ENCODE measurements at places on chromosomes 5 and 9.

GRCh38 chr9:2228132-2228531 lies 213.0 kb downstream of the SMARCA2 start:
- peak; percentile 32 for DNase-seq

GRCh38 chr5:180785794-180786221 lies 16.8 kb downstream of the MGAT1 start:
- no peak for DNase-seq

GRCh38 chr5:146920351-146920881 lies 41.9 kb upstream of the PPP2R2B start:
- no peak for DNase-seq

DNA sequence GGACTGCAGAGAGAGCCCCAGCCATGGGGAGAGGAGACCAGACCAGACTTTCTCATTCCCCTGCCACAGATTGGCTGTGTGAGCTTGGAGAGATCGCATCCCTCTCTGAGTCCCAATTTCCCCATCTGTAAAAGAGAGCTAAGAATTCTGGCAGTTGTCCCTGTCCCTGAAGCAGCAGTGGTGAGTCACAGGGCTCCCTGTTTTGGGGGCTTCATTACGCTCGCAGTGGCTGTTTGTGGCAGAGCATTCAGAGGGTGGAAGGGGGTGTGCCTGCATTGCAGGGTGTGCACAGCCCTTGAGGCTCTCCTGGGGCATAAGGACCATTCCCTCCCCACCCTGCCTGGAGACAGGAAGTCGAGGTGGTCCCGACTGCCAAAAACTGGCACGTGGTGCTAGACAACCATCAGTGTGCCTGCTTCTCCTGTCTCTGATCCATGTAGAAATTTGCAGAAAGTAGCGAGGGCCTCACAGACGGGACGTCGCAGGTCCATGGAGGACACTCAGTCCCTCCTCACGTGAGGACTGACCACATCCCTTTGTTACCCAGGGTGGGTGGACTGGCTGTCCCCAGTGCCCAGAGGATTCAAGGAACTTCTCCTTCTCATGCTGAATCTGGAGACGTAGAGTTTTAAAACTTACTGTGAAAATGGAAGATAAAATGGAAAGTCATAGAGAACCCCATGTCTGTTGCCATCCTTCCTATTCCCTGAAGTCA lies 35.3 kb downstream of the HRH2 start:
- no peak for DNase-seq

DNA sequence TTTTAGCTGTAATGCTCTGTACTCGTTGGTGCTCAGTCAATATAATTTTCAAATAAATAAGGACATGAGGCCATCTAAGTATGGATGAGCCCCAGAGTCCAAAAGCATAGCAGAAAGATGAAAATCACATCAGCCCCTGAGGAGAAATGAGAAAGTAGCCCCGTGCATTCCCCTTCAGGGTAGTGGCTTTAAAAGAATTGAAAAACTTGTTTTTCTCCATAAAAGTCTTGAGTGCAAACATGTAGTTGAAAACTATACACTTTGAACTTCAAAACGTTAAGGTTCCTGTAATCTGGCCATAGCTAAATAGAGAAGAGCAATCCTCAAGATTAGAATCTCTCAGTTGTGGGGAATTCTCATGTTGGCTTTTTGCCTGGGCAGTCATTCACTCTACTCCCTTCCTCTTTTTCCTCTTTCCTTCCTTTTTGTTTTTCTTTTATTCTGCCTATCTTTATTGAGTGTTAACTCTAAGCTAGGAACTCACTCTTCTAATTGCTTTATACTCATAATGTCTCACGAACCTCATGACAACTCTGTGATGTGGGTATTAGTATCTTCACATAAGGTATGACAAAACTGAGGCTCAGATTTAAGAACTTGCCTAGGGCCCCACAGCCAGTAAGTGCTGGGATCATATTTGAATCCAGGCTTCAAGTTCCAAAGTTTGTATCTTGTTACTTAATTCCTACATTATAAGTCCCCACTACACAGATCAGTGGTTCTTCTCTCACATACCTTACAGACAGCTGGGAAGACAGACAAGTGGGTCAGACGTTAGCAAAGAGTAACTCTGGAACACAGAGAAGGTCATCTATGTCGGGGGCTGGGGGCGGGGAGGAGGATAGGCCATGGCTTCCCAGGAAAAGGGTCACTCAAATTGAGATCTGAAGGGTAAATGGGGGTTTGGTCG lies 46.4 kb upstream of the ABCA1 start:
- no peak for DNase-seq

GRCh38 chr9:115080242-115080641 lies 37.7 kb downstream of the TNC start:
- no peak for DNase-seq

DNA sequence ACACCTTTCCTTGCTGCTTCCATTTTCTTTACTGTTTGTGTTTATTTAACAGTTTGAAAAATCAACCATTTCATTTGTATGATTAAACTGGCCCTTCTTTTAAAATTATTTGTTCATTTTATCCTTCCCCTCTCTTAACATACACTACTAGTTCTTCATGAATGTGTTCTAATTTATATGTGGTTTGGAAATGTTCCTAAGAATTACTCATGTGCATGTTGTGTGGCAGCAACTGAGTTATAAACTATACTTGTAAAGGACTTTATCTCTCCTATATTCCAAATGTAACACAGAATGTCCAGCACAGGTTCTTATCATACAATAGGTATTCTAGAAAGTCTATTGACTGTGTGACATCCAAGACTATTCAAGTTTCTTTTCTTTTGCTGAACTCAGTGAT lies 358.2 kb upstream of the MEF2C start:
- DNase-seq, result no peak

DNA sequence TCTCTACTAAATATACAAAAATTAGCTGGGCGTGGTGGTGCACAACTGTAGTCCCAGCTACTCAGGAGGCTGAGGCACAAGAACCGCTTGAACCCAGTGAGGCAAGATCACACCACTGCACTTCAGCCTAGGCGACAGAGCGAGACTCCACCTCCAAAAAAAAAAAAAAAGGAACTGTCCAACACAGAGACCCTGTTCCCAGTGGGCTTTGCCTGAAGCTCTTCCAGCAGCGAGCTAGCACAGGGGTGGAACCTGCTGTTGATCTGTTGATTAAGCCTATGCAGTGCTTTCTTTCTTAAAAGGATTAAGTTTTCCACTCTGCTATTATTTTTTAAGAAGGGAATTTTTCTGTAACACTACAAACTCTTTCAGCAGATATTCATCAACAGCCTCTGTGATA lies 171.0 kb upstream of the TUT7 start:
- no peak for DNase-seq

DNA sequence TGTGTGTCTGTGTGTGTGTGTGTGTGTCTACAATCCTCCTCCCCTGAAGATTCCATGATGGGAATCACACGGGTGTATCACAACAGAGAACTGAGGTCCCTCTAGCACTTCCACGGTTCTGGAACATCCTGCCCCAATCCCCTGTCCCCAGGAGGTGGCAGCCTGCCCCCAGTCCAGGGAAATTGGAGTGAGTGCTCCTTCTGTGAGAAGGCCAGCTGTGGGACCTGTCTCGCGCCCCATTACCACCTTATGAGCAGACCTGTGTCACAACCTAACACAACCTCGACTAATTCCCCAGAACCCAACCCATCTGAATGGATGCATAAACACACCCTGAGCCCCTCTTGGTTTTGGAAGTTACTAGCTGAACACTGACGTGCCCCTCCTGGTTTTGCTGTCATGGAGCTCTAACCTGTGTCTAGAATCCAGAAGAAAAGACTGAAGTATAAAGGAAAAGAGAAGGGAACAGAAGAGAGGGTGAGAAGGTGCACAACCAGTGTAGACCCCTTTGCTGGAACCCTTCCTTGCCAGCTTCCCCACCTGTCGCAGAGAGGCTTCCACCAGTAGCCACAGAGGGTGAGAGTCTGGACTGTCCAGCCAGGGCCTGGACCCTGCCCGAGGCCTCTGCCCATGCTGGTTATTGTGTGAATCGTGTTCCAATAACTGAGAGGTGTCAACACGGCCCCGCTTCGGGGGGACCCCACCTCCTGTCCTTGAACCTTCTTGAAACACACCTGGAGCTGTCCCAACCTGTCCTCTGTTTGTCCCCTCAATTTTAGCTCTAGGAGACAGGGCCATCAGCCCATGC lies 3.4 kb downstream of the BTNL9 start:
- peak; percentile 12 for DNase-seq

DNA sequence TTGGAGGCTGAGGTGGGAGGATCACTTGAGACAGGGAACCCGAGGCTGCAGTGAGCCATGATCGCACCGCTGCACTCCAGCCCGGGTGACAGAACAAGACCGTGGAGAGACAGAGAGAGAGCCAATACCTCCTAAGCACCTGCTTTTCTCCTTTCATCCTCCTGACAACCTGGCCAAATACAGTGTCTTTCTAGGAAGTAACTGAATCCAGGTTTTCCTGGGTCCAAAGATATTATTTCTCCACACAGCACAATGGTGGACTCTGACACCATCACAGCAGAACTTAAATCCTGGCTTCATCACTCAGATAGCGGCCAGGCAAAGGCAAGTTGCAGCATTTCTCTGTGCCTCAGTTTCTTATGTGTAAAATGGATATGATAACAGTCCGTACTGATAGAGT lies 21.9 kb downstream of the DUSP1 start:
- no peak for DNase-seq

DNA sequence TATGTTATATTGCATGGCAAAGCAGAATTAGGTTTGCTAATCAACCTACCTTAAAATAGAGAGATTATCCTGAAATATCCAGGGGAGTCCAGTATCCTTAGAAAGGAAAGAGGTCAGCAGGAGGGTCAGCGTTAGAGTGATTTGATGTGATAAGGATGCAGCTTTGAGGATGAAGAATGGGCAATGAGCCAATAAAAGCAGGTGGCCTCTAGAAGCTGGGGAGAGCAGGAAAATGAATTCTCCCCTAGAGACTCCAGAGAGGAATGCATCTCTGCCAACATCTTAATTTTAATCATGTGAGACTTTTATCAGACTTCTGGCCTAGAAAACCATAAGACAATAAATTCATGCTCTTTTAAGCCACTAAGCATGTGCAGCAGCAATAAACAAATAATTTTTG lies 65.7 kb upstream of the SYK start:
- DNase-seq, result no peak

DNA sequence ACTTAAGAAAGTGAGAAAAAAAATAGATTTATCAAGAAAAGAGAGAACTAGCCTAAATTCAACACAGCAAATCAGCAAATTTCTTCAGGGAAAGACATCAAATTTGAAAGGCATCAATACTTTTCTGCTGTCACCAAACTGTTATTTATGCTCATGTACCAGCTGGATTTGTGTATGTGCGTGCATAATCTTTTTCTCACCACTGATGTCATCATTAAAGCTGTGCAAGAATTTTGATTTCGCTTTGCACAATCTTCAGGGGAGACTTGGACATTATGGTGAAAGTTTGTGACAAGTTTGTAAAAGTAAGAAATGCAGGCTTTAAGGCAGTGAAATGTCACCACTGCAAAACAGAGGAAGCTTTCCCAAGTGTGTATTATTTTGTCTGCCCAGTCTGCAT lies 215.4 kb downstream of the SLF1 start:
- no peak for DNase-seq

- DNase-seq, result no peak
Observed at GRCh38 chr9:136229096-136230065, 16.2 kb downstream of the QSOX2 start.

DNA sequence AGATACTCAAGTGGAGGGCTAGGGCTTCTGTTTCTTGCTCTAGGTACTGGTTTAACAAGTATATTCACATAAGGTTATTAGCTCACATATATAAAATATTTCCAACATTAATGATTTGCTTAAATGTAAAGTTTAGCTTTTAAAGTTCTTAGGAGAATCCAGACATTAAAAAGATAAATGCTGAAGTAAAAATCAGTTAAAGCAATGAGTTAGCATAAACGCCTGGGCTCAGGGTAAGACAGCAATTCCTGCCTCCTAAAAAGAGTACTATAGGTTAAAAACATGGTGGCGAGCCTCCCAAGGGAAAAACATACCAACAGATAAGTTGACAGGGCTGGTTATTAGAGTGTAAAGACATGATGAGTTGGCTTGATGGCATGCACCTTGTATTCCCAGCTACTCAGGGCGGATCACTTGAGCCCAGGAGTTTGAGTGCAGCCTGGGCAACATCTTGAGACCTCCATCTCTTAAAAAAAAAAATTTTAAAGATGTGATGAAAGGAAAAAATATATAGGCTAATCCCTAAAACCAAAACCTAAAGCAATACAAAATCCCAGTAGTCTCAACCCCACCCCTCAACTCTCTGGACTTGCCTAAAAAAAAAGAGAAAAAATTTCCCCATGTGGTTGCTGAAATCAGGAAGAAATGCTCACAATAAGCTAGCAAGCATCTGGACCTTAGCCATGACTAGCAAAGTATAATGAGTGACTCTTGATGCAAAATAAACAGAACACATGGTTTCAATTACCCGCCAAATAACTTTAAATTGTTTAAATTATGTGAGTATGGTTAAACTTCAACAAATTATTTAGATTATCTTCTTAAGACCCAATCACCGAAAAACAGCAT lies 3.6 kb downstream of the GOLPH3 start:
- no peak for DNase-seq

Data from erythroblast (primary cell).